ENCODE measurements at places on chromosomes 2 and 18.
A peak's percentile ranks its signal among the peaks of the same experiment; 100 is the strongest.

DNA sequence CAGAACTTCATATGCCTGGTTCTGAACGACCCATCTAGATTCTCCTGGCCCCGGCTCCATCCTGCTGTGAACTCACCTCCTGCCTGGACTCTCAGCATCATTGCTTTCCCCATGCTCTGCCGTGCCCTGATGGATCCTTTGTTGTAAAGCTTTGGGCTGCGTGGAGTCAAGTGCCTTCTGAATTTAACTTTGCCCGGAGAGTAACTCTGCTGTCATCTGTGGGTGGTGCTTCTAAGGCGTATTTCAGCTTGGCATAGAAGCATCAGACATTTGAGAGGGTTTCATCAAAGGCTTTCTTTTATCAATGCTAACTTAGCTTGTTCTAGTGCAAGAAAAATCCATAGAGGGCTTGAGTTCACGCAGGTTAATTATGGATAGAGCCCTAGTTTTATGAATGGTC is 8.1 kb upstream of the GREB1 start:
- no peak for DNase-seq

GRCh38 chr2:118539290-118539689 is 308.2 kb downstream of the EN1 start:
- no peak for DNase-seq

DNA sequence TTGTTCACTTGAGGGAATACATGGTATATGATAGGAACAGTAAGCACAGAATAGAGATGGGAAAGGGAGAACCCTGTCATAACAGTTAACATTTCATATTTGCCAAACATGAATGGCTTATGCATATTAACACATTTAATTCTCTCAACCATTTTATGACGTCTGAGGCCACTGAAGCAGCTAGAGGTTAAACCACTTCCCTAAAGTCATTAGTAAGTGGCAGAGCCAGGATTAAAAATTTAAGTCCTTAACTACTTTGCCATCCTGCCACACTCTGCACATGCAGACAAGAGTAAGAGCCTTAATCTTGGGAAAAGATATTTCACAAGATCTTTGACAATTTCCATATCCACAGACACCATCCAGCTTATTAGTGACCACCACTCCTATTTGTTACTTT is 2.1 kb downstream of the LIPT1 start:
- no peak for DNase-seq

DNA sequence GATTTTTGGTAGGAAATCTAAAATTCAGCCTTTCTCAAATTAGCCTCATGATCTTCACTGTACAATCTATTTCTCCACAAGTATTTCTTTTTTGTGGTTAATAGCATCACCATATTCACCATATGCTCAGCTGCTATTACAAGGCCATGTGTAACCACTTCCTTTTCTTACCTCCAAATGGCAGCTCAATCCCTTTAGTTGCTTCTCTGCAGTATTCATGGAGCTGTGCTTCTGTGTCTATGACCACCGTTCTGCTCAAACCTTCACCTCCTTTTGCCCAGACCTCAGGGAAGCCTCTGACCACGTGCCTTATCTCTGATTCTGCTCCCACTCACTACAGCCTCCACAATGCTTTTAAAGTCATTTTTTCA is 126.7 kb upstream of the TMEM200C start:
- no peak for DNase-seq

DNA sequence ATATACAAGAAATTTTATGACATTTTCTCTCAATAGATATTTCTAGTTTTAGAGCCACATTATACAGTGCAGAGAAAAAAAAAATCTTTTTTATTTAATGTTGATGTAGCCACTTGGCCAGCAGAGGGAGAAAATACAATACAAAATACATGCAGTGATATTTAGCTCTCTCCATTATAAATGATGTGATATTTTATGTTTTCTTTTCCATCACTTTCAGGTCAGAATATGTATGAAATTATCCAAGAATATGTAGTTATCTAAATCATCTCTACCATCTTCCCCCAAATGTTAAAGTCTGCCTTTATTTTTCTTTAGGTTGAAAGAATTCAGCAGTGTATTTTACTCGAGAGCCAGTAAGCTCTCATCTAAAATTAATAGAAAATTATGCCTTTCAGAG is 533.6 kb upstream of the FSHR start:
- DNase-seq = no peak

DNA sequence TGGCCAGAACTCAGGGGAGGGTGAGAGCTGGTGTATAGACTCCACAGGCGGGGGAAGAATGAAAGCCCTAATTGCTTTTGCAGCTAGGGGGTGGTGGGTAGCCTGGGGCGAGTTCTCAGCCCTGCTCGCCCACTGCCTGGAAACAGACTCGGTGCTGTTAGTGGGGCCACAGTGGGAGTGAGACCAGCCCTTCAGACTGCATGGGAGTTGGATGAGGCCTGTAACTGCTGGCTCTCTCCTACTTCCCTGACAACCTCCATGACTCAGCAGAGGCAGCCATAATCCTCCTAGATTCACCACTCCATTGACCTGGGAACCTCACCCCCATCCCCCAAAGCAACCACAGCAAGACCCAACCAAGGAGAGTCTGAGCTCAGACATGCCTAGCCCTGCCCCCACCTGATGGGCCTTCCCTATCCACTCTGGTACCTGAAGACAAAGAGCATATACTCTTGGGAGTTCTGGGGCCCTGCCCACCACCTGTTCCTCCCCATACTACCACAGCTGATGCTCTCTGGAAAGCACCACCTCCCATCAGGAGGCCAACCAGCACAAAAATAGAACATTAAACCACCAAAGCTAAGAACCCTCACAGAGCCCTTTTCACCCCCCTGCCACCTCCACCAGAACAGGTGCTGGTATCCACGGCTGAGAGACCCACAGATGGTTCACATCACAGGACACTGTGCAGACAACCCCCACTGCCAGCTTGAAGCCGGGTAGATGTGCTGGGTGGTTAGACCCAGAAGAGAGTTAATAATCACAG is 226.3 kb downstream of the EIPR1 start:
- DNase-seq = no peak

DNA sequence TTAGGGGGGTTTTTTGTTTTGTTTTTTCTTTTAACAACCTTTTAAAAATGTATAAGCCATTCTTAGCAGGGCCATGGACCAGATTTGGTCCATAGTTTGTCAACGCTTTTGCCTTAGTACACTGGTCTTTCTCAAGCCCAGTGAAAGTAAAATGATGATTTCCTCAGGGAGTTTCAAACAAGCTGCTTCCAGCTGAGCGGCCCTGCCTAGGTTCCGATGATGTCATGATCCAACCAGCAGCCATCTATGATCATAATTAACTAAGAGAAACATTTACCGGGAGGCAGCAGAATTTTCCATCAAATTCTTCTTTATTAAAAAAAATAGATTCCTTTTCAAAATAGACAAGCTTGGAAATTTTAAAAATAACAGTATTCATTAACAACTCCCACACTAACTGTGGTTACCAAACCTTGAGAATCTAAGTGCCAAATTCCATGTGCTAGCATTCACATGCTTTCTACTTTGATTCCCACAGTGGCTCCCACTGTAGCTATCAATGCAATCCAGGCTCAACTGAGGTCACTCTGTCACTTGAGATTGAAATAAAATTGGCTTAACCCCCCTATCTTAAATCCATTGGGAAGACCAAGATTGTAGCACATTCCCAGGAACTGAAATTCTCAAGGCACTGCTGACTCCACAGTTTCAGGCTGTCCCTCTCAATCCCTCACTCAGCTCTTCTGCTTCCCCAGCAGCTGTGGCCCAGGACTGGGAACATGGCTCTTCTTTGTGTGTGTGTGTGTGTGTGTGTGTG is 148.9 kb downstream of the RNF152 start:
- no peak for DNase-seq

- no peak for DNase-seq
These were observed 47.8 kb downstream of the TRAPPC12 start for GRCh38 chr2:3427272-3427671.

DNA sequence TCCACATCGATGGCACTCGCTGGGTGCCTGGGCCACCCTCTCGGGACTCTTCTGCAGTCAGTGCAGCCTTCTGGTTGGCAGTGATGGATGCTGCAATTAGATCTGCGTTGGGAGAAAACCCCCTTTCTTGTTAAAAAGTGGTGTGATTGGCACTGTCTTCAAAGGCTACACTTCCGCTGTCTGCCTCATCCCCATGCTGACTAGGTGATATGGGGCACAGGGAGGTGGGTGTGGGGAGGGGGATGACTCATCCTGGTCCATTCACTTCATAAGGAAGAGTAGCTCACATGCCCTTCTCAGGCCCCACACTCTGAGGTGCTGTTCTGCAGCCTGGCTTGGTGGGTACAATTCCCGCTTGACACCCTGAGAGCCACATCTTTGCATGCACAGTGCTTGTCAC is 77.4 kb downstream of the THNSL2 start:
- DNase-seq = no peak

DNA sequence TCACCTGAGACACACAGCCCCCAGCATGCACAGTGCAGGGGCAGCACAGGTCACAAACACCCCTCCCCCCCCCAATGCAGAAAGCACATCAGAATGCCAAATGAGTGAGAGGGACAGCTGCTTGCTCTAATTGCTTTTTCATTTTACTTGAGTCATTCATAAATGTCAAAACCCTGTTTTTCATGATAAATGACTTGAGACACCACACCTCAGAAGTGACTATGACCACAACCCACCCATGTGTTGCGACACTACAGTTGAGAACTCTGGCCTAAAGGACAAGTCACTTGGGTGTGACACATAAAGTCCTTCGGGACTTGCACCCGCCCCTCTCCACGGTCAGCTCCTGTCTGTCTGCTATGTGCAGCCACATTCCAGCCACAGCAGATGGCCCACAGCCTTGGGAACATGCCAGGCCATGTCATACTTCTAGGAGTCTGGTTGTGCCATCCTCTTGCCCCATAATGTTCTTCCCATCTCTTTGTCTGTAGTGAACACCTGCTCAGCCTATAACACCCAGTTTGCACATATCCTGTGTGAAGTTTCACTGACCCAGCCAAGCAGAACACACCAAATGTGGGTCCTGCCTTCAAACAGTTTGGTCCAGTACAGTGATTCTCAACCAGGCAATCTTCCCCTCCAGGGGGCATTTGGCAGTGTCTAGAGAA is 30.2 kb upstream of the RIOK3 start:
- DNase-seq = no peak

DNA sequence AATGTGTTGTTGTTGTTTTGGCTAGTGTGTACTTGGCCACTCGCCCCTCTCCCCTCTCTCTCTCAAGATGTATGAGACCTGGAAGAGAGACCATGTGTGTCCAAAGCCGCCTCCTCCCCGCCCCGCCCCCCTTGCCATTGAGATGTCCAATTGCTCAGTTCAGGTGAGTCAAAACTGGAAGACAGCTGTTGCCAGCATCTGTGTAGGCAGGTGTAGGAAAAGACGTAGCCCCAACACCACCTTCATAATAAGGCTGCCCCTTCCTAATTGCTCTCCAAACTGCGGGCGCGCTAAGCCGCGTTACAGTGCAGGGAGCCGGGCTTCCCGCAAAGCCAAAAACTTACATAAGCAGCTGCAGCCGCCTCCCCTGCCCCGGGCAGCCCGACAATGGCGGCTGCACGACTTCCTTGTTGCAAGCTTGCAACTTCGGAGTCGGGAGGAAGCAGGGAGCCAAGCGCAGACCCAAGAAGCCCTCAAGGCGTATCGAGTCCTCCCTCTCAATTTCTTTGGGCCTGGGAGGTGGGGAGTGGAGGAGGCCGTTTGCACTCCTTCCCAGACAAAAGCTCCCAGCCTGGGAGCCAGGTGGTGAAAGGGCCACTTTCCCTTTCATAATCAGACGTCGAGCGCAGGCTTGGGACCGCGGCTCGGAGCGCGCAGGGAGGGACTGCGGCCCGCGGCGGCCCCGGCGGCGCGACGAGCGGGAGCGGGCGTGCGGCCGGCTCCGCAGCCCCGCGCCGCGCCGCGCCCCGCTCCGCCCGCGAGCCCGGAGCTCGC is 882 bp downstream of the ZBTB14 start:
- peak; percentile 67 for DNase-seq

DNA sequence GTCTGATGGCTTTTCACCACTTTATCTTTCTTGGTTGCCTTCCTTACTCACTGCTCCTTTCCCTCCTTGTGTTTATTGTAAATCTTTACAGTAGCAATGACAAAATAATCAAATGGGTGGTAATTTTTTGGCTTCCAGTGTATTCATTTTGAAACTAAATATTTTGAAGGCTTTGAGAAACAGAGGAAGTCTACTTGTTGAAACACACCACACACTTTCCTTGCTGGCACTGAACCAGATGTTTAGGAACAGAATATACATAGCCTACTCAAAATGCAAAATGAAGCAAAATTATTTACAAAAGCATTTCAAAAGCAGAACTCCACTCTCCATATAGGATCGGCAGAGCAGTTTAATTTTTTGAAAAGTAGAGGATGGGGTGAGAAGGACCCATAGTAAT is 189.8 kb downstream of the LTBP1 start:
- no peak for DNase-seq

GRCh38 chr18:74831571-74832250 is 234.0 kb downstream of the ZNF407 start:
- no peak for DNase-seq
